ENCODE measurements at places on chromosomes 12 and 14. TPM values are rescaled to one million over a fixed set of nuclear protein-coding genes. Genes with fewer than 3 reads are reported as not detected.

The RPS6KL1 gene
- total RNA-seq, result 5.4 TPM

The TAS2R8 gene
- not detected for total RNA-seq

The ENDOU gene
- not detected for total RNA-seq

The SLC24A4 gene
- total RNA-seq, result not detected

The TEX22 gene
- total RNA-seq, result 0.42 TPM

The KRT78 gene
- not detected for total RNA-seq

The OR9K2 gene
- not detected for total RNA-seq

The GDF3 gene
- total RNA-seq, result 144 TPM

The BDKRB2 gene
- 1.3 TPM for total RNA-seq

The STAB2 gene
- total RNA-seq, result not detected

The SLC8A3 gene
- total RNA-seq, result 0.35 TPM

The IL23A gene
- 7.6 TPM for total RNA-seq

The ARG2 gene
- 40.9 TPM for total RNA-seq

GRCh38 chr14:43471595-43471994 is 1035.5 kb downstream of the FSCB start:
- no peak for DNase-seq

GRCh38 chr12:28144059-28144458 is 46.2 kb upstream of the CCDC91 start:
- no peak for DNase-seq

DNA sequence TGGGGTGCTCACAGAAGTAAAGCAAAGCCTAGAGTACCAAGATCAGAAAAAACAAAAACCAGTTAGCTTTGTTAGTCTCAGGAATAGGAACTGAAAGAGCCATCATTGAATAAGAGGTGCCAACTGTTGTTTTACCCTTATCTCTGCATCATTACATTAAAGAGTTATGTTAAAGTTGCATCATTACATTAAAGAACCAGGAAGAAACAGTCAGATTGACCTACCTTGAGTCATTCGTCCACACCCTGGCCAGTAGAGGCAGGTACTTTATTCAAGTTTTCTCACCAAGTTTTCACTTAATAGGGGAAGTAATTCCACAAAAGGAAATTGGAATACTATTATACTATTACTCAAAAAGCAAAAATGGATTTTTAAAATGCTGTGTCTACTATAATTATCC is 121.7 kb upstream of the CNOT2 start:
- DNase-seq, result no peak

DNA sequence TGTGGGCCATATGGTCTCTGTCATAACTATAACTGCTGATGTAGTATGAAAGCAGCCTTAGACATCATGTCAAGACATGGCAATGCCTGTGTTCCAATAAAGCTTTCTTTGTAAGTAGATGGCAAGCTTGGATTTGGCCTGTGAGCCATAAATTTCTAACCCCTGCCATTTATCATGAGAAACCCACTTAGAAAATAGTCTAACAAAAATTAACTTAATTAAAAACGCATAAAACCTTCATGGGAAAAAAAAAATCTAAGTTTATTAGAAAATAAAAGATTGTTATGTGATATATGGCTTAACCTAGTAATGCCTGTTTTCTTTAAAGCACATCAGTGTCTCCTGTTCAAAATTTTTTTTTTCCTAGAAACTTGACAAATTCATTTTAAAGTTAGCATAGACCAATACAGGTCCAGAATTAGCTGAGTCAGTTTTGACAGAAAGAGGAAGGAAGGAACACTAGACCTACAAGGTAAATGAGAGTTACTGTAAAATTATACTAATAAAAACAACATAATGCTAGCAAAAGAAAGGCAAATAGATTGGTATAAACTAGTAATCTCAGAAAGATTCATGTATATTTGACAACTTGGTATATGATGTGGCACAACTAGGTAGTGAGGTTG is 68.2 kb downstream of the USP15 start:
- no peak for DNase-seq

GRCh38 chr14:74015963-74016362 is 3.1 kb downstream of the ENTPD5 start:
- no peak for DNase-seq

DNA sequence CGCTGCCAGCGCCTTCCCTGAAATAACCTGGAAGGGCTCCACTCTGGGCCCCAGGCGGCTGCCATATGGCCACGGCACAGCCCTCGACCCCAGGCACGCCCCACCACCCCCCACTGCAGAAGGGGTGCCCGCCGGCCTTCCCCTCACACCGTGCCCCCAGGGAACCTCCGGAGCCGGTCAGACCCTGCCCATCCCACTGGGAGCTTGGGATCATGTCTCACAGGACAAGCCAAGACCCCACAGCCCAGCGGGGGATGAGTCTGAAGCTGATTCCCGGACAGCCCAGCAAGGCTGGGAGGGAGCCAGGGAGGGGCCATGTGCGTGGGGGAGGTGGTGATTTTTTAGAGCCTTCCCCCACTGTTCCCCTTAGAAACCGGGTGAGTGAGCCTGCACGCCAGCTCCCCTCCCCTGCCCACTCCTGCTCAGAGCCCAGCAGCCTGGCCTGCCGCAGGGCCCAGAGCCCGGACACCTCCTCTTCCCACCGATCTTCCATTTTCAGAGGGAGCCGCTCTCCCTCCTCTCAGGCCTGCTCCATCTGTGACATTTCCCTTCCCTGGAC is 1.4 kb downstream of the RIMBP2 start:
- peak; percentile 62 for DNase-seq

DNA sequence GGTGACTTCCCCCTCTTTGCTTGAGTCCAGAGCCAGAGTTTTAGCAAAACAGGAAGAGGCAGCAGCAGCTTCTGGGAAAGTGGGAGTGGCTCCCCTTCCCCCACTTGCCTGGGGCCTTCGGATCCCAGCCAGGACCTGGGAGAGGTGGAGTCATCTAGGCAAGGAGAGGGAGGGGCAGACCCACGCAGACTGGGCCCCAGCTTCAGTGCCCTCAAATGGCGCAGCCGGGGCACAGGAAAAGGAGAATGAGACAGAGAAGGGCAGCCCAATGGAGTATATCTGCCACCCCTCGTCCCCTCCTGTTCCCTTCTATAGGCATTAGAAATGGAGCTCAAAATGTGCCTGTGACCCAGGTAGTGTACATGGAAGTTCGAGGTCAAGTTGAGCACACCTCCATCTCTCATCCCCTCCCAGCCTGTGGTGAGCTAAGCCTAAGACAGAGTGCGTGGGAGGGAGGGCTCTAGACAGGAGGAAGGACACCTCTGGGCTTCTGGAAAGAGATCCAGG is 9.3 kb upstream of the HDAC7 start:
- DNase-seq, result peak; percentile 89

GRCh38 chr12:119182701-119183493 is 4.2 kb downstream of the HSPB8 start:
- no peak for DNase-seq

- no peak for DNase-seq
Measured at GRCh38 chr12:68111995-68112394, 47.5 kb downstream of the IFNG start.

- no peak for DNase-seq
Measured at GRCh38 chr12:54502485-54502884, 4.9 kb downstream of the NCKAP1L start.

- peak; percentile 63 for DNase-seq
Measured at GRCh38 chr14:69877492-69877891, 1.7 kb upstream of the SMOC1 start.

DNA sequence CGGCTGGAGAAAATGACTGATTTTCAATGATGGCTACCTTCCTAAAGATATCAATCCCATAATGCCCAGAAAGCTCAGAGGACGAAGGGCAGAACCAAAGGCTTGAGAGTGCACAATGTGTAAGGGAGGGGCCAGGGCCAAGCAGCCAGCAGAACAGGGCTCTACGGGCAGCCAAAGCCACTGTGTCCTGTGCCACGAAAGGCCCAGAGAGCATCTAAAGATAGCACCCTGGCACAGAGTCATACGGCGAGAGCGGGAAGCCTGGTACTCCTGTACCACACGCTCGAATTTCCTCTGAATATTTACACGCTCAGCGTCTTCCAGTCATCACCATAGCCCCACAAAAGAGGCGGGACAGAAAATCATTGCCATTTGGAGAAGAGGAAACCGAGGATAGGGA is 39.5 kb downstream of the PRMT8 start:
- DNase-seq, result no peak

DNA sequence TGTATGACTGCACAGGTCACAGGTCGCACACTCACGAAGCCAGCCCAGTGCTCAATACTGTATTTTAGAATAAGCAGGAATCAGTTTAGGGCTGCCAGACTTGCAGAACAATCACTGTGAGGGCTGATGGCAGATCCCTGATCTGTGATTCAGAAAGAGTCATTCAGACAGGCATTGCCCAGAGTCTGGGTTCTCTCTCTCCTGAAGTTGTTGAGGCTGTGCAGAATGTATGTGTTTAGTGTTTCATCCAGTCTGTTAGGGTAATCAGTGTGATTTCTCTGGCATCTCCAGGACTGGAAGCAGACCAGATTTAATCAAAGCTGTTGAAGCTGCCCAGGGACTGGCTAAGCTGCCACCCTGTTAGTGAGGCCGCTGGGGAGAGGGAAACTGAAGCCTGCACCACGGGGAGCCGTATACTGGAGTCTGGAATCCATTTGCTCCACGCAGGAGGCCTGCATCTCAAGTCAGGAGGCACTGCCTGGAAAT is 69.3 kb downstream of the ETV6 start:
- peak; percentile 26 for DNase-seq

DNA sequence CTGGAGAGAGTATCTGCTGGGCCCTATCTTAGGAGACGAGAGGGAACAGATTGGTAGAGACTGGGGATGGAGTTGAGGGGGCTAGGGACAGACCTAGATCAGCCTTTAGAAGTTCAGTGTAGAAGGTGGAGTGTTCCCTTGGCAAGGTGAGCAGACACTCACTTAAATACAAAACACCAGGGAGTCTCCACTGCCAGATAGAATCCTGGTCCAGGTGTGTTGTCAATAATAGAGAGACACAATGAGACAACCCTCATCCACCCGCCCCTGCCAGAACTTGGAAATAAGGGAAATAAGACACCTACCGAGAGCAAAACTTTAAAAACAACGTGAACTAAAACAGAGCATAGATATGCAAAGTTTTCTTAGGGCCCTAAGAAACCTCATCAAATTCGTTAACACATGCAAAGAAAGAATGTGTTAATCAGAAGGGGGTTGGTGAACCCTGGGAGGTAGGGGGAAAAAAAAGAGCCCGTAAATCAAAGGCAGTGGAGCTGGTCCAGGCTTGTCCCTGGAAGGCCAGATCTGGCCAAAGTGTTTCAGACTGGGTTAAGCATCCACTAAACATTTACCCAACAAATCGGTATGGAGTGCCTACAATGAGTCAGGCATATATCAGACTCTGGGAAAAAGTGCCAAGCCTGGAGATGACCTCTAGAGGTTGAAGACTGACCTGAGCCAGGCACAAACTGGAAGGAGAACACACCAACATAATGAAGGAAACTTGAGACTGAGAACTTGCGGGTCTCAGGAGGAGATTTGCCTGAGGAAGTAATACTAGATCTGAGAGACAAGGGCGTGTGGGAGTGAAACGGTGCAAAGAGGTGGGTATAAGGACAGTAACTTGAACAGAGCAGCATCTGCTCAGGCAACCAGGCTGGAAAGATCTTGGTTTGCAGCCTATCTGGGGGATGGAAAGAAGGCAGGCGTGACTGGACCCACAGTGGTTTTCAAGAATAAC is 37.0 kb upstream of the OTX2 start:
- DNase-seq, result peak; percentile 69

DNA sequence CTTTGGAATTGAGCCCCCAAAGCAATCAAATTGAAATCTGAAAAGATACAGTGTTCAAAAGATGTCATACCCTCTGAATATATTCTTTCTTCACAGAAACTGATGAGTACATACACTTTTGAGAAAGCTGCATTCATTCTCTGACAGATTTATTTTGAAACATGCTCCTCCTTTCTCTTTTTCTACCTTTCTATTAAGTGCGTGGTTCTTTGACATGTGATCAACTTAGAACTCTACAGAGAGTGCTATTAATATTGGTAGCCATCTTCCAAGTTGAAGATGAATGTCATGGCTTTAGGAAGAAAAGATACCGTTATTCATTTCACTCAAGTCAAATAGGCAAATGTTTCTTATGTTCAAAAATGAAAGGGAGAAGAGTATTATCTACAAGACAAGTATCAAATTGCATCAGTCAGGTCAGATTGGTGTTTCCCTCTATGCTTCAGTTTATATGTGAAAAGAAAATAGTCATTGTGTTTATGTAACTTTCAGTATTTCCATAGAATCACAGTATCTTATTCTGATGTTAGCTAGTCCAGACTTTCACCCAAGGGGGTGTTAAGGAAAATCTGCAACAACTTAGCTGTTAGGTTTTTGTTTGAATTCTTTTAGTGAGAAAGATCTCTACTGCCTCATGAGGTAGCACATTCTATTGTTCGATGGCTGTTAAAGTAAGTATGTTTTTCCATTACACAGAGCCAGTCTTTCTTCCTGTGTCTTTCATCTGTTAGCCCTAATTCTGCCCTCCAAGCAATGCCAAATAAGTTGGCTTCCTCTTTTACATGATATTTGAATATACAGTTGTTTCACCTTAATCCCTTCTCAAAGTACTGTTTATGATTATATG is 55.4 kb upstream of the GARIN2 start:
- no peak for DNase-seq

DNA sequence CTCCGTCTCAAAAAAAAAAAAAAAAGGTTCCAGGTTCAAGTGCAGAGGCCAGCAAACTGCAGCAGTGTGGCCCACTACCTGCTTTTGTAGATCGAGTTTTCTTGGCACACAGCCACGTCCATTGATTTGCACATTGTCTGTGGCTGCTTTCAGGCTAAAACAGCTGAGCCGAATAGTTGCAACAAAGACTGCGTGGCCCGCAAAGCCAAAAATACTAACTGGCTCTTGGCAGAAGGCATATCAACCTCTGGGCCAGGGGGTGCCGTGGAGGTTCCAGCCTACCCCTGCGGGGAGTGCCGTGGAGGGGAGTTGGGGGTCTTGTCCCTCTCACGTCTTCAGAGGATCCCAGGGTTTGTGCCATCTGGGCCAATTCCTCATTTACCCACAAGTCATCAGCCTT is 170.1 kb downstream of the ADGRD1 start:
- no peak for DNase-seq

- no peak for DNase-seq
Measured at GRCh38 chr12:127268706-127269425, 998.1 kb upstream of the TMEM132C start.

- DNase-seq, result no peak
Measured at GRCh38 chr12:90940872-90941499, 14.0 kb downstream of the CCER1 start.

- DNase-seq, result no peak
Measured at GRCh38 chr14:91143862-91144261, 30.0 kb downstream of the DGLUCY start.

- peak; percentile 4 for DNase-seq
Measured at GRCh38 chr14:101125313-101125712, 221.8 kb upstream of the RTL1 start.

GRCh38 chr14:104680806-104681688 is 8.4 kb upstream of the INF2 start:
- DNase-seq, result no peak
